ENCODE measurements at places on chromosomes 2 and 18.

- DNase-seq = no peak
These were observed 181.3 kb downstream of the CTIF start for GRCh38 chr18:48719974-48720654.

GRCh38 chr18:39435209-39435608 lies 1869.6 kb upstream of the CELF4 start:
- no peak for DNase-seq

GRCh38 chr2:58638256-58638805 lies 397.2 kb upstream of the FANCL start:
- DNase-seq = no peak

GRCh38 chr2:220556658-220557057 lies 929.2 kb downstream of the SLC4A3 start:
- DNase-seq = no peak

DNA sequence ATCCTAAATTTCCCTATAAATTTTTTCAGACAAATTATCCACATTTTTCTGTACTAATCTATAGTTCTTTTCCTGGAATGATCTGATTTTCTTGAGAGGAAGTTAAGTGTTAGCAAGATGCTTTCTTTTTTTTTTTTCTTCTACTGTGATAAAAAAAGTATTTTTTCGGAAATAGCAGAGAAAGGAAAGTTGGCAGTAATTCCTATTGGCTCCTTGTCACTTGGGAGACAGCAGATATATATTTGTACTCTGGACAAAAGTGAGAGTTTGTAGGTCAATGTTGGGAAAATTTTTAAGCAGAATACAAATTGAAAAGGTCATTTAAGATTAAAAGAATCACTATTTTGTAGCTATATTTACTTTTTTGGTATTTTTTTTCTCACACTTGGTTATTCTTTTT lies 635.7 kb upstream of the NRXN1 start:
- no peak for DNase-seq

- DNase-seq = no peak
These were observed 145.4 kb downstream of the DCDC2C start for GRCh38 chr2:3848776-3849175.

DNA sequence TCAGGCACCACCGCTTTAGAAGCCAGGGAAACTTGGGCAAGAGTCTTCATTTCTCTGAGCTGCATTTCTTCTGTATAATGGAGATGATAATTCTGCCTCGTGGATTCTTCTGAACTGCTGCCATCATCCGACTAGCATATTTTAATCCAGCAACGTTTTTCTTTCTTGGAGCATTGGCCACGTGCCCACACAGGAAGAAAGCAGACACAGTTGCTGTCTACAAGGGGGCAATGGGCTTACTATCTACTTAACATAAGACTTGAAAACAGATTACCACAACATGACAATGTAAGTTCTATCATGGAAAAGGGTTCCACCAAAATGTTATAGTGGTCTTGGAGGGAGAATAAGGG lies 176.5 kb downstream of the FAM210A start:
- no peak for DNase-seq

DNA sequence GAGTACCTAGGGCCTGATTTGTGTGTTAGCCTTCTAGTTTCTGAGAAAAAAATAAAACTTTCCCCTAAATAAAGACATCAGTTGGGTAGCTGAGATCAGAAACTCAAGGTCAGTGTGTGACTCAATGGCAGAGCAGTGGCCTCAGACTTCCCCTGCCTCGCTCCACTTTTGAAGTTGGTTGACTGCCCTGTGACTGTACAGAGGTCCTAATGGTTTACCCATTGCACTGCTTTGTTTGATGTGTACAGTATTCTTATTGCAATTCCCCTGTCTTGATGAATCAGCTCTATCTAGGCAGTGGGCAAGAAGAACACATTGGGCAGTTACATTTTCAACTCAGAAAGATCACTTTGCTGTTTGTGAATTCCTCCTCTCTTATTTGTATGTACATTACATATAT lies 315.7 kb downstream of the KCNS3 start:
- DNase-seq = no peak

- DNase-seq = no peak
These were observed 35.3 kb downstream of the NCKAP5 start for GRCh38 chr2:133532919-133533318.

GRCh38 chr2:6810961-6811360 lies 54.7 kb downstream of the CMPK2 start:
- no peak for DNase-seq

DNA sequence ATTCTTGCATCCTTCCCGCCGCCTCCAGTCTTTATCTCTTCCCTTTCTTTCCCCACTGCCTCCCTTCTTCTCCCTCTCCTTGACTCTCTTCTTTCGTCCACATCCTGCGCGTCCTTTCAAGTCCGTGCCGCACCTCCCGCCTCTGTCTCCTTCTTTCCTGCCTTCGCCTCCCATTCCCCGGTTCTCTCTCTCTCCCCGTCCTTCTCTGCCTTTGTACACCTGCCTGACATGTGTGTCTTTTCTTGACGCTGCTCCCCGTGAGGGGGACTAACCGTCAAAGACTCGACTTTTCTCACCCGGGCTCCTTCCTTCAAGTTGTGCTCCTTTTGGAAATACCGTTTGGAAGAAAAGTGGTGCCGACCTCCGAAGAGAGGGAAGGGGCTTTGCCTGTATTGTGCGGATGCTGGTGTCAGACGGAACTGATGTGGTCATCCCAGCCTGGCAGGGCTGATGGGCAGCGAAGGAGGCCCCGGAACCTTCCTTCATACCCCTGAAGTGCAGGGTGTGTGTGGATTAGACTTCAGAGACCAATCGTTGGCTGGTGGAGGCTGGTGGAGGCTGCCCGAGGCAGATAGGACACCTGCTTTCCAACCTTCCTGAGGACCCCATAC lies 879 bp downstream of the TMEM178A start:
- DNase-seq = no peak

DNA sequence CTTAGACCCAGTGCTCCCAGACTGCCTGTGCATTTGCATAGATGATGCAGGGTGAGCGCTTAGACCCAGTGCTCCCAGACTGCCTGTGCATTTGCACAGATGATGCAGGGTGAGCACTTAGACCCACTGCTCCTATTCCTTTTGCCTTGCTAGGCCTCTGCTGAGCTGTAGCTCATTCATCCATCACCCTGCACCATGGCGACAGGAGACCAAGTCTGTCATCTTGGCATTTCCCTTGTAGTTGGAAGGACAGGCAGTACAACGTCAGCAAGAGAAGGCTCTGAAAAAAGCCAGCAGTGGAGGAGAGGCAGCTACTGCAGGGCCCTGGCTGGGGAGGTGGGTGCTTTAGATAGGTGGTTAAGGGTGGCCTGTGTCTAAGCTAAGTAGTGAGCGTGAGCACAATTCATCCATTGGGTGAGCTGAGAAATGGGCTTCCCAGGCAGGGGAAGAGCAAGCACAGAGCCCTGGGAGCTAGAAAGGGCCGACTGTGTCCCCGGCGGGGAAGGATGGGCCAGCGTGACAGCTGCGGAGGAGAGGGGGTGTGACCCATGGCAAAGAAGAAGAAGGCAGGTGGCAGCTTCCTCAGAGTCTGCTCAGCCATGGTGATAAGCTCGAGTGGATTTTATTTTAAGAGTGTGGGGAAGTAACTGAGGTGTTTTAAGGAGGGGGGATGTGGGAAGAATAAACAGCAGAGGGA lies 108.8 kb downstream of the LPIN1 start:
- DNase-seq = no peak

GRCh38 chr18:46754661-46755292 lies 2.1 kb downstream of the ST8SIA5 start:
- DNase-seq = no peak

DNA sequence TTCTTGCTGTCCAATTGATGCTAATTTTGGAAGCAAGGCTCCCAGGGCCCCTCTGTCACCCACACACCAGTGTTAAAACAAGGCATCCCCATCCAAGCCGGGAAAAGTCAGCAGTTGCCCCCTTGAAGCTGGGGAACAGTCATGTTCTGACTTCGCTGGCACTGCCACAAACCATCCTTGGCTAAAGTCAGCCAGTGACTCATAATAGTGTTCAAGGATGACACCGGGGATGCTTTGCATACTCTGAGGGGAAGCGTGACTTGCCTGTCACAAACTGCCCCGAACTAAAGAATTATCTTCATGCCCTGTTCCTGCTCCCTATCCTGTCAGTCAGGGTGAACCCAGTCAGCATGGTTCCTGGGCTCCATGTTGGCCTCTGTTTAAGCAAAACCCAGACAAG lies 37.0 kb downstream of the TGFA start:
- no peak for DNase-seq

- no peak for DNase-seq
These were observed 267.6 kb downstream of the SRBD1 start for GRCh38 chr2:45343251-45344017.

DNA sequence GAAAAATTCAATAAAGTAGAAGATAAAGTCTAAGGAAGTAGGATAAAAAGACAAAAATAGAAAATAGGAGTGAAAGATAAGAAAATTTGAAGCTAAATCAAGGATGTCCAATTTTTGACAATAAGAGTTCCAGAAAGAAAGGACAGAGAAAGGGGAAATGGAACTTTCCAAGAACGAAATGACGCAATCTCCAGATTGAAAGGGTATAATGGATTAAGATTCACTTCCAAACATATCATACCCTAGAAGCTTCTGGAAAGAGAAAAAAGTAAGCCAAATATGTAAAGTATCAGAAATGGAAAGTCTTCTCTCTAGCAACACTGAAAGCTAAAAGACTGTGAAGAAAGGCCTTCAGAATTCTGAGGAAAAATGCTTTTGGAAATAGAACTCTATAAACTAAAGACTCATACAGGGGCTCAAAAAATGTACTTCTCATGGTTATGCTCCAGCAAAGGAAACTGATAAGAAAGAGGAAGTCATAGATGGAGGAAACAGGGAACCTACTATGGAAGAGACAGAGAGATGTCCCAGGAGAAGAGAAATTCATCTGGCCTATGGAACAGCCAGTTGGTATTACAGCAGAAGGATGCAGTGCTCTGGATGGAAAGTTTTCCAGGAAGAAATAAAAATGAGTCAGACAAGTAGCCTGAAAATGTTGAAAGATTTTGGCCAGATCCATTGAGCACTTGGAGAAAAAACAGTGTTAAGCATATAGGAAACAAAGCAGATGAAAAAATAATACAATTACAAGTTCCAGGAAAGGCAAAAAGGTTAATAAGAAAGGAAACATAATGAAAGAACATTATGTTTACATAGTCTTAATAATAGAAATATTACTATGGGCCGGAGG lies 20.1 kb downstream of the CASP8 start:
- DNase-seq = no peak

DNA sequence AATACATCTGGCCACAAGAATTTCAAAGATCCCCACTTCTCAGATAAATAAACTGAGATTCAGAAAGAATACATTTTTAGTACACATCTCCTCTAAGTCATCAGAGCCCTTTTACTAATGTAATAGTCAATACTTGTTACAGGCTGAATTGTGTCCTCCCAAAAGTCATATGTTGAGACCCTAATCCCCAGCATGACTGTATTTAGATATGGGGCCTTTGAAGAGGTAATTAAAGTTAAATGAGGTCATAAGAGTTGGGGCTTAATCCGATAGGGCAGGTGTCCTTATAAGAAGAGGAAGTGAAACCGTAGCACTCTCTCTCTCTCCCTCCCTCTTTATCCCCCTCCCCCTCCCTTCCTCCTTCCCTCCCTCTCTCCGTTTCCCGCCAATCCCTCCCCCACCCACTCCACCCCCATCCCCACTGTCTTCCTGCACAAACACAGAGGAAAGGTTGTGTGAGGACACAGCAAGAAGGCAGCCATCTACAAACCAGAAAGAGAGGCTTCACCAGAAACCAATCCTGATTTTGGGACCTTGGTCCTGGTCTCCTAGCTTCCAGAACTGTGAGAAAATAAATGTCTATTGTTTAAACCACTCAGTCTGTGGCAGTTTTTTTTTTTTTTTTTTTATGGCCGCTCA lies 66.6 kb upstream of the ZNF397 start:
- DNase-seq = no peak

DNA sequence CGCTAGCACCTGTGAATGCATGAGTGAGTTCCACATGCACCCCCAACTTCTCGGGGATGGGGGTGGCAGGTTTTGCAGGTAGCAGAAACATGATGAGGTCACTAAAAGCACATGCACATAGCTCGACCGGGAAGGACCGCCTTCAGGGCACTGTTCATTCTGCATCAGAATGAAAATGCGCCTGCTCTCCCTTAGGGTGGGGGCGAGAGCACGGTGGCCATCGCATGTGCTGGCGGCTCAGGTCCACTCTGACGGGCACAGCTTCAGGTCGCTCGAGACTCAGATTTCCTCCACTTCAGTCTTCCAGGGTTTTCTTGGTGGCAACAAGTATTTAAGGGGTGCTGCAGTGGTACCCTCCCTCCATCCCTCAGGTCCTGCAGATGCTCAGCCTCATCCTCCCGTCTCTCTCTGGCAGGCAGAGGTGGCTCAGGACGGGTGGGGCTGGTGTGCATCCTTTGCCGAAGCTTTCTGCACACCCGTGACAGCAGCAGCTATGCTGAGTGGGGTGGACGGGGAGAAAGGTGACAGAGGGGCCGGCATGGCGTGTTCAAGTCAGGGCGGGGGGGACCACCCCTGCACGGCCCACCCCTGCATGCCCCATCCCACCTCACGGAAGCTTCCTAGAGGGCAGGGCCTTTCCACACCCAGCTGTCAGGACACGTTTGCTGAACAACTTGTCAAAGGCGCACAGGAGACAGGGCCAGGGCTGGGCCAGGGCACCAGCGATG lies 14.8 kb downstream of the KCNIP3 start:
- no peak for DNase-seq

DNA sequence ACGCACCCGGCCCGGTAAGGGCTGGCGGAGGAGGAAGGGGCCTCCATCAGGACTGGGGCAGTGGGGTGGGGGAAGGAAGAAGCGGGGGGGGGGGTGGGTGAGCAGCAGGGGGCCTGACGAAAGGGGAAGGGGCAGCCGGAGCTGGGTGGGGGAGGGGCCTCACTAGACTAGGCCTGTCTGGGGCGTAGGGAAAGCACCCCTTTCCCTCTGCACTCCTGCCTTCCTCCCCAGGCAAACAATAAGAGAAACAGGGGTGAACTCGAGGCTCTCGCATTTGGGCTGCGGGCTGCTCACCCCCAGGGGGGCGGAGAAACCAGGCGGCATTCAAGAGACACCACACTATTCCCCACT lies 82.7 kb upstream of the POMC start:
- DNase-seq = no peak

DNA sequence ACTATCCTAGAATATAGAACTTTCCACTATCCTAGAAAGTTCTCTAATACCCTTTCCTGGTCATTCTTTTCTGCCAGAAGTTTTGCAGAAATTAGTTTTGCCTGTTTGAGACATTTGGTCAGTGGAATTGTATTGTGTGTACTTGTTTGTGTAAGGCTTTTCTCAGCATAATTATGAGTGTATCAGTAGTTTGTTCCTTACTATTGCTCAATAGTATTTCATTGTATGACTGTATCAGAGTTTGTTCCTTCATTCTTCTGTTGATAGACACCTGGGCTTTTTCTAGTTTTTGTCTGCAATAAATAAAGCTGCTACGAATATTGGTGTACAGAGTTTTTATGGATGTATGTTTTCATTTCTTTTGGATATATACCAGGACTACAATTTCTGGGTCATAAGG lies 27.2 kb downstream of the CCDC138 start:
- DNase-seq = no peak

DNA sequence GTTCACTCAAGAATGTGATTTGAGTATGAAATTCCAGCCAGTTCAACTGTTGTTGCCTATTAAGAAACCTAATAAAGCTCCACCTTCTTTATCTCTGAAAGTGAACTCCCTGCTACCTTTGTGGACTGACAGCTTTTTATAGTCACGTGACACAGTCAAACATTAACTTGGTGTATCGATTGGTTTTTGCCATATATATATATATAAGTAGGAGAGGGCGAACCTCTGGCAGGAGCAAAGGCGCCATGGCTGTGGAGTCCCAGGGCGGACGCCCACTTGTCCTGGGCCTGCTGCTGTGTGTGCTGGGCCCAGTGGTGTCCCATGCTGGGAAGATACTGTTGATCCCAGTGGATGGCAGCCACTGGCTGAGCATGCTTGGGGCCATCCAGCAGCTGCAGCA lies at the start of gene UGT1A1:
Gene UGT1A1, plus strand, starts transcription at position 228 of the 400 bp plus-strand sequence. Its CDS starts 18 bp downstream, at position 246.
- no peak for DNase-seq

Measured in right renal pelvis (tissue), 4 donors.